SK-N-SH (cell line): ENCODE measurements at places on chromosomes 4 and X. TPM values are rescaled to one million over a fixed set of nuclear protein-coding genes. Genes with fewer than 3 reads are reported as not detected.

DNA sequence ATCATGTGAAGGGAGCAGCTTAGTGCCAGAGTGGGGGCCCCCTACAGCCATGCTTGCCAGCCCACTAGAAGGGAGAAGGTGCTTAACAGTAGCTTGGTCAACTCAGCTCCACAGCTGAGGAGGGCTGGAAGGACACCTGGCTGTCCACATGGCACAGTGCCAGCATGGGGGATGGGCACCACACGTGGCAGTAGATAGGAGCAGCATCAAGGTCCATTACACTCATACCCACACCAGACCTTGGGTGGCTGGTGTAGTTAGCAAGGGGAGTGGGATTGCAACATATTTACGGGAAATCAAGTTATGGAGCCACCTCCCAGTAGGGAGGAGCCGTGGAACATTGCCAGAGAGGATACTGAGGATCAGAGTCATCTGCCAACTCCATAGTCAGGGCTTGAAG is 37.9 kb upstream of the SLC4A4 start:
- H3K36me3 ChIP-seq, result no peaks in the 10 kb centered on the region
- H3K4me1 ChIP-seq, result no peaks in the 10 kb centered on the region
- H3K4me3 ChIP-seq, result no peak overlapping the region

DNA sequence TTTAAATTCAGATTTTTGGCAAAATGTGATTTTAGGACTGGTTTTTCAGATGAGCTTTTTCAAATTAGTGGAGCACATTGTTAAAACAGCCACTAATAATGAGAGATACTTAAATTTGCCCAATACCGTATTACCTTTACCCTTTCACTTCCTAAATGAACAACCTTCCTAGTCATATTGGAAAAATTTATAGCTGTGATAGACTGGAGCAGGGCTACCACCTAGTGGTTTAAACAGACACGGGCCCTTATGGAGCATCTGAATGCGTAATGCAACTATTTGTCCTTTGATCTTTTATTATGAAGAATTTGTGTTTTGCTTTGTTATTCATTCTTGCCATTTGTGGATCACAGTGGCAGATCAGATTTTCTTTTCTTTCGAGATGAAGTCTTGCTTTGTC is 72.7 kb downstream of the KDM6A start:
- H3K4me3 ChIP-seq, result no peak overlapping the region
- no peaks in the 10 kb centered on the region for H3K4me1 ChIP-seq
- no peak overlapping the region for H3K27ac ChIP-seq
- H3K36me3 ChIP-seq, result peaks cover 22% of the 10 kb centered on the region
- no peak for DNase-seq

DNA sequence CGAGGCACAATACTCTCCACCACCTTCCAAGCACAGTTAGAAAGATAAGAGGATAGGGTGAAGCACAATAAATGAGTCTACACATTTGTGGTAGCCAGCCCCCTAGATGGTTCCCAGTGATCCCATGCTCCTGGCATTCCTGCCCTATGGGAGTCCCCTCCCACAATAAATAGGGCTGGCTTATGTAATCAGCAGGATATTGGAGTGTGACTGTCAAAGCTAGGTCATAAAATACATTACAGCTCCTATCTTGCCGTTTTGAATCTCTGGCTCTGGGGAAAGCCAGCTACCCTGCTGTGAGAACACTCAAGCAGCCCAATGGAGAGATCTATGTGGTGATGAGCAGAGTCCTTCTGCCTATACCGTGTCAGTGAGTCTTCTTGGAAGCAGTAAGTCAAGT is 198.7 kb upstream of the NOCT start:
- no peak overlapping the region for H3K4me3 ChIP-seq
- no peaks in the 10 kb centered on the region for H3K4me1 ChIP-seq
- peak; percentile 19 for DNase-seq
- no peaks in the 10 kb centered on the region for H3K27me3 ChIP-seq
- H3K36me3 ChIP-seq, result no peaks in the 10 kb centered on the region

DNA sequence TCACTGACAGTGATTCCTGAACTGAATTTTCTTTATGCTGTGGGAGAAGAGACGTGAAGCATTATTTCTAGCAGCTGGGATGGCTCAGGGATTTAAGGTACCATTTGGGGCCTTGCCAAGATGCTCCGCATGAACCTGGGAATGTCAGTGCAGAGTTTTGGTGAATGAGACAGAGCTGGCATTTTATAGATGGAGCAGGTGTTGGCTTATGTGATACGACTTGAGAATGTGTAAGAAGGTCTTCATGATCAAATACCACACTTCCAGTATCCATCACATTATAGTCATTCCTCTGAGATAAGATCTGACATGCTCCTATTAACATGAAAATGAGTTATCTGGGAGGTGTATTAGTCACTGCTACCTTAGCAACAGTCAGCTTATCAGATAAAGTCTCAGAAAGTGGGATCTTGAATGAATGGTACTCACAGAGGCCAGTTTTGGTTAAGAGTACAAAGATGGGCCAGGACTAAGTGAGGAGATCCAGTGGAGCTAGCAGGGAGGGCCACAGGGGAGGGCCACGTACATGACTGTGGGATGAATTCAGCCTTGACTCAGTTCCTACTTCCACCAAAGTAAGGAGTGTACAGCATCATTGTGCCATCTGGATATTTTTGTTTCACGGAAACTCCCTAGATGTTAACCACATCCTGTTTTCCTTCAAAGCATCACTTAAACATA is 116.7 kb downstream of the SPCS3 start:
- H3K4me3 ChIP-seq, result no peak overlapping the region
- DNase-seq, result no peak
- H3K27me3 ChIP-seq, result no peaks in the 10 kb centered on the region; the same call in 1 of the 2 replicates
- H3K4me1 ChIP-seq, result no peaks in the 10 kb centered on the region; the same call in 1 of the 2 replicates
- H3K36me3 ChIP-seq, result no peaks in the 10 kb centered on the region

DNA sequence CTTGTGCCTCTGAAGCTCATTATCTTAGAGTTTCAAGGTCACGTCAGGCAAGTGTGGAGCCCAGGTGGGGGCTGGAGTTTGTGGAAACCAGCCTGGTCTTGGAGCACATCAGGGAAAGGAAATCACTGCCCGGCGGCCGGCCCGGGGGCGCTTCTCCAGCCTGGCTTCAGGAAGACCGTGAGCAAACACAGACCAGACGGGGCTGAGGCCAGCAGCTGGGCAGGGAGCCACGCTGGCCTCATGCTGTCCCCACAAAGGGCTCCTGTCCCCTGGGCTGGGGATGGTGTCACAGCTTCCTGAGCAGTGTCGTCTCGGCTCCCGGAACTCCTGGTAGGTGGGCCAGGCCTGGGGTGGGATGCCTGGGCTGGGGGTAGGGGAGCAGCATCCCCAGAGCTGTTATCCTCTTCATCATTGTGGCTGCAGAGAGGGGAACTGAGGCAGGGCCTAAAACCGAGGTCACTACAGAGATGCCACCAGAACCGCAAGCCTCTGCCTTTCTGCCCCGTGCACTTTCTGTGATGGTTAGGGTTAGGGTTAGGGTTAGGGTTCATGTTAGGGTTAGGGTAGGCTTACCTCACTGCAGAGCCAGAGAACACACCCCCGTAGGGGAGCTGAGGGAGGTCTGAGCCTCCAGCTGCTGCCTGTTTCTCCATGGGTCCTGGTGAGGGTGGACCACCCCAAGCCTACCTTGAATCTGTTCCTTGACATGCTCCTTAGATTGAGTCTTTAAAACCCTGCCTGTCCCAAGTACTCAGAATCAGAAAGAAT is 77.5 kb downstream of the HTRA3 start:
- DNase-seq, result peak; percentile 62
- H3K36me3 ChIP-seq, result no peaks in the 10 kb centered on the region
- no peak overlapping the region; the same call in 1 of the 2 replicates for H3K27ac ChIP-seq
- no peak overlapping the region for H3K4me3 ChIP-seq
- H3K4me1 ChIP-seq, result no peaks in the 10 kb centered on the region

GRCh38 chr4:82358847-82359246 is 14.9 kb downstream of the HNRNPD start:
- no peaks in the 10 kb centered on the region; the same call in none of the 2 replicates for H3K4me1 ChIP-seq
- H3K27me3 ChIP-seq, result no peaks in the 10 kb centered on the region
- no peak for DNase-seq

DNA sequence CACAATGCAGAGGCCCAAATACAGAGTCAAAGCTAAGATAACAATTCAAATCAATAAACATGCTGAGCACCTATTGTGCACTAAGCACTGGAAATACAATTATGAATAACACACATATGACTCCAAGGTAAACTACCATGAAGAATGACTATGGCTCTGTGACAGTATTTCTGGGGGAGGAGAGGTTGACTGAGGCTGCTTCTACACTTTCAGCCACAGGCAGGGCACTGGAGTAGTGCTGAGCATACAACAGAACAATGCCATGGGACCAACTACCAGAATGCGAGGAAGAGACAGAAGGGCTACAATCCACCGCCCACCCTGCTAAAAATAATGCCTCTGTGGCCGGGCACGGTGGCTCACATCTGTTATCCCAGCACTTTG is 13.7 kb downstream of the TEC start:
- DNase-seq, result no peak
- no peak overlapping the region for H3K4me3 ChIP-seq
- H3K27ac ChIP-seq, result no peak overlapping the region

DNA sequence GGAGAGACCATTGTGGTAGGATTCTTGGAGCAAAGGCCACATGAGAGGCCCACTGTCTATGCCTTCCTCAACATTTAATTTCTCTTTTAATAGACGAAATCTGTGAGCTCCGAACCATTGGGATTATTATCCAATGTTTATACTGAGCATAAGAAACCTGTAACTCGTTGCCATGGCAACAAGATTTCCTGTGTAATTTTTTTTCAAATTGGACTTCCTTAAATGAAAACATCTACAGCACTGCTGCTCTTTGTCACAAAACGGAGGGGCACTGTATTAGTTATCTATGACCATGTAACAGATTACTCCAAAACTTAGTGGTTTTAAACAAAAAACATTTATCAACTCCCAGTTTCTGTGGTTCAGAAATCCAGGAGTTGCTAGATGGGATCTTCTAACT is 38.7 kb downstream of the PPP1R2C start:
- no peak for DNase-seq
- no peaks in the 10 kb centered on the region for H3K4me1 ChIP-seq
- no peaks in the 10 kb centered on the region for H3K36me3 ChIP-seq
- H3K4me3 ChIP-seq, result no peak overlapping the region

GRCh38 chr4:71333368-71333767 is 5.5 kb upstream of the SLC4A4 start:
- H3K27ac ChIP-seq, result no peak overlapping the region
- H3K4me1 ChIP-seq, result no peaks in the 10 kb centered on the region
- no peaks in the 10 kb centered on the region for H3K27me3 ChIP-seq
- DNase-seq, result no peak
- no peaks in the 10 kb centered on the region for H3K36me3 ChIP-seq

- peak overlapping the region; percentile 64 for H3K27ac ChIP-seq
- H3K4me1 ChIP-seq, result peaks cover 2% of the 10 kb centered on the region; the same call in 1 of the 2 replicates
- no peak for DNase-seq
- no peak overlapping the region for H3K4me3 ChIP-seq
- peaks cover 51% of the 10 kb centered on the region for H3K36me3 ChIP-seq
- H3K27me3 ChIP-seq, result no peaks in the 10 kb centered on the region
These were observed 35.5 kb downstream of the CCNI start for GRCh38 chr4:77040270-77040669.

DNA sequence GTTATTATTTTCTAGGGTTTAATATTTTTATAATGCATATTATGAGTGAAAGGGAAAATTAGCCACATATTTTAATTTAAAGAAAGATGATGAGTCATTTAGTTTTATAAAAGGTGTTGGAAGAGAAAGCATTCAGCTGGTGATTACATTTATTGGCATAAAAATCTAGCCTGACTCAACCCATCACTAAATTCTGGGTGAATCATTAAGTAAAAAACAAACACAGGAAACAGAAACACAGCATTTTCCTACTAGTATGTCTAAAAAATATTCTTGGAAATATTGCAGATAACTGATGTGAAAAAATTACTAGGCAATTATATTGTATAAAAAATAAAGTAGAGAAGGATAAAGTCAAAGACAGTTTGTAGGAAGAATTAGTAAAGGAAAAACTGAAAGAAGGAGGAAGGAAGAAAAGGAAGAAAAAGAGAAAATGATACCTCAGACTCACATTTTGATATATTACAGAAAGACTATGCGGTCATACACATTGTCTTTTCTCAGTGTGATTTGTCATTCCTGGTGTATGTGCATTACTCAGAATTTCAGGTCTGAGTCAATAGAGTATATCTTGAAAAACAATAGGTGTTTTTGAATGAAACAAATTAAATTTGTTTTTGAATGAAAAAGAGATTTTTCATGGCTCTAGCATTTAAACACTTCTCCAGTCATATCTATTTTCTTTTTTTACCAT is 48.0 kb upstream of the SPOCK3 start:
- no peaks in the 10 kb centered on the region for H3K27me3 ChIP-seq
- no peak overlapping the region for H3K27ac ChIP-seq

GRCh38 chrX:136867518-136867917 is 13.0 kb downstream of the RBMX start:
- no peak for DNase-seq
- H3K4me1 ChIP-seq, result no peaks in the 10 kb centered on the region
- H3K4me3 ChIP-seq, result no peak overlapping the region
- H3K36me3 ChIP-seq, result peaks cover 22% of the 10 kb centered on the region
- H3K27me3 ChIP-seq, result no peaks in the 10 kb centered on the region

GRCh38 chr4:169060391-169061091 is 50.5 kb upstream of the CBR4 start:
- no peaks in the 10 kb centered on the region for H3K36me3 ChIP-seq
- no peak overlapping the region for H3K4me3 ChIP-seq
- no peak for DNase-seq
- H3K27me3 ChIP-seq, result no peaks in the 10 kb centered on the region
- H3K4me1 ChIP-seq, result peaks cover 14% of the 10 kb centered on the region; the same call in 1 of the 2 replicates

DNA sequence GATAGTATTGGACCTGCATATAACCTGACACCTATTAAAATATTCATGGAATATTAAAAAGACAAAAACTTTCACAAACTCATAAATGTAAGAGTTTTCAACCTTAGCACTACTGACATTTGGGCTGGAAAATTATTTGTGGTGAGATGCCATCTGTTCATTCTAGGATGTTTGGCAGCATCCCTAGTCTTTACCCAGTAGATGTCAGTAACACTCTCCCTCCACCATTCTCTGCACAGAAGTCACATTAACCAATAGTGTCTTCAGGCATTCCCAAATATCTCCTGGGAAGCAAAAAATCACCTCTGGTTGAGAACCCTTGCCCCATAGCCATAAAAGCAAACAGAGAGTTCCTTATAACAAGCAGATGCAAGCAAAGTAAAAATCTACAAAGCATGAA is 41.4 kb upstream of the NDST4 start:
- no peaks in the 10 kb centered on the region for H3K4me1 ChIP-seq
- DNase-seq, result no peak
- no peak overlapping the region for H3K4me3 ChIP-seq
- no peak overlapping the region for H3K27ac ChIP-seq
- no peaks in the 10 kb centered on the region for H3K27me3 ChIP-seq
- H3K36me3 ChIP-seq, result no peaks in the 10 kb centered on the region

DNA sequence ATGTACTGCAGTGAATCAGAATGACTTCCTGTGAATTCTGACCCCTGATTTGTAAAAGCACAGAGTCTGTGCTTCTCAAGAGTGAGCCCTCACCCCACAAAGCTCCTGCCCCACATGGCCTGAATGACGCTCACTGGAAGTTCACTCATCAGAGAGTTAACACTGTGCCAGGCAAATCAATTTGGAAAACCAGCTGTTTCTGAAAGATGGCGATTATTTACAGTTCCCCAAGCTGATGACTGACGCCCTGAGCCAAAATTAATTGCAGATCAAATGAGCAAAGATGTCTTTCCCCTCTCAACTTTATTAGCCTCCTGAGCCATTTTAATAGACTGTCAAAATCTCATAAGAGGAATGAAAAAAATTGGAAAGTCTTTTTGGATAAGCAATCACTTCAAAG is 118.0 kb downstream of the SLC2A9 start:
- no peak for DNase-seq
- H3K27me3 ChIP-seq, result no peaks in the 10 kb centered on the region
- no peaks in the 10 kb centered on the region for H3K36me3 ChIP-seq

Gene RS1
- polyA plus RNA-seq, result not detected in 2 replicates

Gene SMIM31
- not detected in 2 replicates for polyA plus RNA-seq

Gene CFAP299
- 1.2 and 2.3 TPM in 2 replicates for polyA plus RNA-seq

Gene KLKB1
- polyA plus RNA-seq, result 0.03 and 0.12 TPM in 2 replicates

Gene KCND1
- 0.99 and 1.2 TPM in 2 replicates for polyA plus RNA-seq

Gene NONO
- 210 and 288 TPM in 2 replicates for polyA plus RNA-seq

Gene NHS
- polyA plus RNA-seq, result 1.0 and 1.2 TPM in 2 replicates

Gene SMIM10L2A
- 0.08 and 0.15 TPM in 2 replicates for polyA plus RNA-seq

Gene NXT2
- polyA plus RNA-seq, result 16.8 and 26.6 TPM in 2 replicates
